Prostate gland (tissue), 2 donors: ENCODE measurements at places on chromosomes 1 and 21. TPM values are rescaled to one million over a fixed set of nuclear protein-coding genes. Genes with fewer than 3 reads are reported as not detected.

The TTLL7 gene
- total RNA-seq: 26.6 TPM

The HSD3B2 gene
- total RNA-seq: 0.62 TPM

GRCh38 chr1:65681096-65681495 is 111.6 kb upstream of the PDE4B start:
- DNase-seq: no peak
- no peaks in the 10 kb centered on the region for H3K27me3 ChIP-seq
- H3K36me3 ChIP-seq: no peaks in the 10 kb centered on the region
- H3K27ac ChIP-seq: no peak overlapping the region
- no peaks in the 10 kb centered on the region for H3K4me1 ChIP-seq

- H3K4me3 ChIP-seq: no peak overlapping the region
- H3K36me3 ChIP-seq: no peaks in the 10 kb centered on the region
- no peaks in the 10 kb centered on the region for H3K4me1 ChIP-seq
- no peak for DNase-seq
Observed at GRCh38 chr1:23720256-23720995, 22.8 kb upstream of the ELOA start.

- no peaks in the 10 kb centered on the region for H3K27me3 ChIP-seq
- DNase-seq: peak; percentile 72
- no peaks in the 10 kb centered on the region for H3K36me3 ChIP-seq
- H3K27ac ChIP-seq: peak overlapping the region; percentile 14
Observed at GRCh38 chr1:41432481-41433280, 51.8 kb downstream of the EDN2 start.

DNA sequence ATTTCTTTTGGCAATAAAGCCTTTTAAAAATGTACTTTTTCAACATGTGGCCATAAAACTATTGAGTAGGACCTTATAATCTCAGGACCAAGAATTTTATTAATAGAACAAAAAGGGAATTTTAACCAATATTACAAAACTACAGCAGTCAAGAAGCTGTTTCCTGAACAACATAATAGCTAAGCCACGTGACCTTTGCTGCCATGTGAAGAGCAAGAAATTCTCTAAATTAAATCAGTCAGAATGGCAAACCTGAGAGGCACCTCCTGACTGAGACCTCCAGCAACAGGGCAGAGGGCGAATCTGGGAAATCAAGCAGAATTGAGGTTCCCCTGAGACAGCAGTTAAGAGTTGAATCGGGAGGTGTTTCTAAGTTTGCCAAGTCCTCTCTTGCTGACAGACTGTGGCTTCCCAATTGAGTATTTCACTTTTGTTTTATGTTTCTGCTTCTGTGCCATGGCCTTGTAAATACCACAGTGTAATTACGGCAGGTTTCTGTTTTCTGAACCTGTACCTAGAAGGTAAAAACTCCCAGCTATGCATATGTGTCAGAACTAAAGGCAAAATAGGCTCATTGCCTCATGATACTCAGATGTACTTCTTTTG is 358.4 kb downstream of the NTNG1 start:
- no peaks in the 10 kb centered on the region for H3K27me3 ChIP-seq
- H3K4me1 ChIP-seq: no peaks in the 10 kb centered on the region
- H3K36me3 ChIP-seq: no peaks in the 10 kb centered on the region
